ENCODE measurements at places on chromosomes 4 and X.
A peak's percentile ranks its signal among the peaks of the same experiment; 100 is the strongest.

- DNase-seq, result no peak
These were observed 11.1 kb downstream of the ITIH6 start for GRCh38 chrX:54786967-54787366.

DNA sequence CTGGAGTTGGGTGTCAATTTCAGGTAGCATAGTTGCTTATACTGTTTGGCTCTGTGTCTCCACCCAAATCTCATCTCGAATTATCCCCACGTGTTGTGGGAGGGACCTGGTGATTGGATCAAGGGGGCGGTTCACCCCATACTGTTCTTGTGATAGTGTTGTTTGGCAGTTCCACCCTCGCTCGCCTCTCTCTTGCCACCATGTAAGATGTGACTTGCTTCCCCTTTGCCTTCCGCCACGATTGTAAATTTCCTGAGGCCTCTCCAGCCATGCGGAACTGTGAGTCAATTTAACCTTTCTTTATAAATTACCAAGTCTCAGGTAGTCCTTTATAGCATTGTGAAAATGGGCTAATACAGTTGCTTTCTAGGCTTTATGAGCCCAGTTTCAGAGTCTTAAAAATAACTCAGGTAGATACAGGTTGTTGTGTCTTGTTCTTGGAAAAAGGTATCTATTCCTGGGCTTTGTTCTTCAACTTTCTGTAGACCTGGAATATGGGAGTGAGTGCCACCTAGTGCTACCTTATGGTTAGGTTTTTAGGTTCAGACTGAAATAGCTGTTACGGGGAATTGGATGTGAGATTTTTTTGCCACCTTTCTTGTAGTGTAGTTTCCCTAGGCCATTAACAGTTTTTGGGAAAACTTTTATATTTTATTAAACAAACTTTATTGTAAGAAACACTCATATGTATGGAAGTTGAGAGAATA lies 15.6 kb downstream of the PGK1 start:
- DNase-seq, result no peak

DNA sequence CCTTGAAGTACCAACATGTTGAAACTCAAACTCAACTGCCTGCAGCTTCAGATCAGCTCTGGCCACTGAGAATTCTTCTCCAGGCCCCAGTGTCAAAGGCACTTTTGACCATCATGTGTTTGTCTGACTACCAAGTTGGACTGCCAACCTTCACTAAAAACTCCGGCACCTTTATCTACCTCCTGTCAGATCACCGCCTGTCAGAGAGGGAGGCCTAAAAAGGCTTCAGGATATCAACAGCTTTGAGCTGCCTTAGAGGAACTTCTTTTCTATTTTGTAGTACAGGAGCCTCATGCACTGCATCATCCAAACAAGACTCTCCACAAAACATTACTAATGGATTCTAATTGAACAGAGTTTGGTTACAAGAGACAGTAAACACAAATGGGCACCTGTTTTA lies 2.8 kb downstream of the ACSL1 start:
- DNase-seq, result no peak

DNA sequence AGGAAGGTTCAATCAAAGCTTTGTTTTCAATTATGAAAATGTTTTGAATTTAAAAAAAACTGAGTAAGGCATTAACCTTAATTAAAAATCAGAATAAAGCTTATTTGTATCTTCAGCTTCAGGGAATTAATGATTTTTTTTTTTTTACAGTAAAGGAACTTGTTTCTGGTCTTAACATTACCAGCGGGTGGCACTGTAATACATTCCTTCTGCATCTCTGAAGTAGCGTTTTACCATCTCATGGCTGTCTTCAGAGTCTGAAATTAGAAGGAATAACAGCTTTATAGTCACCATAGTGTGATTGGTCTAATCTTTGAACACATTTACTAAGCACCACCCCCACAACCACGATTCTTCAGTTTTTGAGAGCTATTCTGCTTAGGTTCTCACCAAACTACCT lies 102.6 kb downstream of the IL1RAPL2 start:
- peak; percentile 38 for DNase-seq

- no peak for DNase-seq
These were observed 78.7 kb upstream of the ZNF518B start for GRCh38 chr4:10535912-10536311.

- DNase-seq, result peak; percentile 45
These were observed 726.6 kb downstream of the TRAM1L1 start for GRCh38 chr4:116358633-116359222.

- DNase-seq, result no peak
These were observed 975.2 kb downstream of the FSTL5 start for GRCh38 chr4:161188578-161188977.

GRCh38 chr4:25694466-25694865 lies 38.8 kb downstream of the SLC34A2 start:
- peak; percentile 62 for DNase-seq

DNA sequence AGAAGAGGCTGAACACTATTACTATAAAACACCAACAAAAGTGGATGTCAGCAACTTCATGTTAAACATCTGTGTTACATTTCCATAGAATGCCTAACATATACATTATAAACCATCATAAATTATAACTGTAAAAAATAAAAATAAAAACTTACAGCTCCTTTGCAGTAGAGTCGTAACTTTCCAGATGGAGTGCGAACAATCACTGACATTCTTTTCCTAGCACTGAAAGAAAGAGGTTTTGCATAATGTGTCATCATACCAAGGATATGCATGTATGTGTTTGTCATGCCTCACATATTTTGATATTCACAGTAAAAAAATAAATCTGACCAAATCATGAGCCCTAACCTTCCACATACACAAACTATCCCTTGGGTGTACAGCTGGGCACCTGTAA lies 113.1 kb downstream of the ATP8A1 start:
- no peak for DNase-seq

- peak; percentile 89 for DNase-seq
These were observed 203.1 kb downstream of the SLC7A11 start for GRCh38 chr4:138039010-138039409.

DNA sequence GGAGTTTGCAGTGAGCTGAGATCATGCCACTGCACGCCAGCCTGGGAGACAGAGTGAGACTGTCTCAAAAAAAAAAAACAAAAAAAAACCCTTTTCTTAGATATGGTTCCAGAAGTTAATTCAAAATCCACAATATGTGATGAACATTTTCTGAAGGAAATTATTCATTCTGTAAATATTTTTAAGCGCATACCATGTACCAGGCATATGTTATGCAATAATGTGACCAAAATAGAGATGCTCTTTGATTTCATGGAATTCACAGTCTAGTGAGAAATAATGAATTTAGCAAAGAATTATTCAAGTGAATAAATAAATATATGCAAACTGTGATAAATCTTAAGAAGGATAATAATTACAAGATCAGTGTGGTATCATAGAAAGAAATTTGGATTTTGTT lies 174.7 kb downstream of the GC start:
- DNase-seq, result peak; percentile 2

DNA sequence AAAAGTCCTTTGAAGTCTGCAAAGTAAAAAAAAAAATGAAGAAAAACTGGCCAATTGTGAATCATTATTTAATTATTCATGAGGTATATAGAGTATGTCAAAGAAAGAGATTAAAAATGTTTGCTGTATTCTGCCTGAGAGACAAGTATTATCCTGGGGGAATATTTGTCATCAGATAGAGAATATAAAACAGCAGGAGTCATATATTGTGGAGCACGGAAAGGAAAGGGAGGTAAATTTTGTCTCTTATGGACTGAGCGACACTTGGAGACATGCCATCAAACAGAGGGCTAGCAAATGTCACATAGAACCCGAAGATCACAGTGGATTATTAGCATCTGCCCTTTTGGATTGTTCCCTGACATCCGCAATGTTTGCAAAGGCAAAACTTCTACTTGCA lies 39.2 kb upstream of the FAT1 start:
- DNase-seq, result no peak

- DNase-seq, result peak; percentile 50
These were observed at the start of gene ZCCHC18 for GRCh38 chrX:104112326-104112951. ZCCHC18 (plus strand) TSS chrX:104112523; CDS start chrX:104114112, 1,589 bp downstream.

DNA sequence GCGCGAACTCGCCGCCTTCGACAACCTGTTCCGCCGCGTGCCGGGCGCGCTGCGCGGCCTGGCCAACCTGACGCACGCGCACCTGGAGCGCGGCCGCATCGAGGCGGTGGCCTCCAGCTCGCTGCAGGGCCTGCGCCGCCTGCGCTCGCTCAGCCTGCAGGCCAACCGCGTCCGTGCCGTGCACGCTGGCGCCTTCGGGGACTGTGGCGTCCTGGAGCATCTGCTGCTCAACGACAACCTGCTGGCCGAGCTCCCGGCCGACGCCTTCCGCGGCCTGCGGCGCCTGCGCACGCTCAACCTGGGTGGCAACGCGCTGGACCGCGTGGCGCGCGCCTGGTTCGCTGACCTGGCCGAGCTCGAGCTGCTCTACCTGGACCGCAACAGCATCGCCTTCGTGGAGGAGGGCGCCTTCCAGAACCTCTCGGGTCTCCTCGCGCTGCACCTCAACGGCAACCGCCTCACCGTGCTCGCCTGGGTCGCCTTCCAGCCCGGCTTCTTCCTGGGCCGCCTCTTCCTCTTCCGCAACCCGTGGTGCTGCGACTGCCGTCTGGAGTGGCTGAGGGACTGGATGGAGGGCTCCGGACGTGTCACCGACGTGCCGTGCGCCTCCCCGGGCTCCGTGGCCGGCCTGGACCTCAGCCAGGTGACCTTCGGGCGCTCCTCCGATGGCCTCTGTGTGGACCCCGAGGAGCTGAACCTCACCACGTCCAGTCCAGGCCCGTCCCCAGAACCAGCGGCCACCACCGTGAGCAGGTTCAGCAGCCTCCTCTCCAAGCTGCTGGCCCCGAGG lies 27.0 kb downstream of the NYX start:
- no peak for DNase-seq

GRCh38 chr4:41874398-41874797 lies 60.8 kb upstream of the TMEM33 start:
- no peak for DNase-seq

DNA sequence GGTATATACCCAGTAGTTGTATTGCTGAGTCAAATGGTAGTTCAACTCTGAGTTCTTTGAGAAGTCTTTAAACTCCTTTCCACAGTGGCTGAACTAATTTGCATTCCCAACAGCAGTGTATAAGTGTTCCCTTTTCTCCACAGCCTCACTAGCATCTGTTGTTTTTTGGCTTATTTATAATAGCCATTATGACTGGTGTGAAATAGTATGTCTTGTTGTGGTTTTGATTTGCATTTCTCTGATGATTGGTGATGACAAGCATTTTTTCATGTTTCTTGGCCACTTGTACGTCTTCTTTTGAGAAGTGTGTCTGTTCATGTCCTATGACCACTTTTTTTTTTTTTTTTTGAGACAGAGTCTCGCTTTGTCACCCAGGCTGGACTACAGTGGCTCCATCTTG lies 30.5 kb downstream of the GPR50 start:
- DNase-seq, result no peak

GRCh38 chr4:98720871-98721480 lies 62.6 kb upstream of the TSPAN5 start:
- DNase-seq, result peak; percentile 14

DNA sequence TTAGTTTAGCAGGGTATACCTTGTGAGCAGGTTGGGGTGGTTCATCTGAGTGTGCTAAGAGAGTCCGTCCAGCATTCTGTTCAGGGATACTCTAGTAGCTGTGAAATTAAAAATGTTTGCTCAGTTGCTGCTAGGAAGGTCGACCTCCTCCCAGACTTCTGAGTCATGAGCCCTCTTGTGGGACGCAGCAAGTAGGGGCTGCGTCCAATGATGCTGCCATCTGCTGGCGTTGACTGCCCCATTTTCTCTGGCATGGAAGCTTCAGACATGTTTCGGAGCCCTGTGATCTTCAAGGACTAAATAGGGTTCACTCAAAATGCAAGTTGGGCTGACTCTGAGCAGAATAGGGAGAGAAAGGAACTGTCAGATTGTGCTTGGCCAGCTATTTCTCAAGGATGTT lies 201.0 kb upstream of the ARSJ start:
- peak; percentile 91 for DNase-seq

GRCh38 chr4:141810038-141810711 lies 173.8 kb downstream of the IL15 start:
- no peak for DNase-seq

DNA sequence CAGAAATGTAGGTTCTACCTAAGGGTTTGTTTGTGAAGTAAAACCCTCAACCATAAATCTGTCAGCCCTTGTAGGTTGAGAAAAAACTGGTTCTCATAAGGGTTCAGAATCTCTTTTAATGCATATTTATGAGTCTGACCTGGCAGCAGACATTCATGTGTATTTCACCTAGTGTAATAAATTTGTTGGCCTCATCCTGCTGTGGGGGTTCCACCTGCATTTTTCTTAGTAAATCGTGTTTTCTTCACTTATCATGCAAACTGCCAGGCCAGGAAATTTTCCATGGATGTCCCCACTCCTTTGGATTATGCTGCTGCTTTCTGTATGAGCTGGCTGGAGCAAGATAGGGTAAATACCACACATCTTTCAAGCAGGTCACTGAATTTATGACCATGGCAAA lies 42.4 kb downstream of the KLHL13 start:
- DNase-seq, result no peak

DNA sequence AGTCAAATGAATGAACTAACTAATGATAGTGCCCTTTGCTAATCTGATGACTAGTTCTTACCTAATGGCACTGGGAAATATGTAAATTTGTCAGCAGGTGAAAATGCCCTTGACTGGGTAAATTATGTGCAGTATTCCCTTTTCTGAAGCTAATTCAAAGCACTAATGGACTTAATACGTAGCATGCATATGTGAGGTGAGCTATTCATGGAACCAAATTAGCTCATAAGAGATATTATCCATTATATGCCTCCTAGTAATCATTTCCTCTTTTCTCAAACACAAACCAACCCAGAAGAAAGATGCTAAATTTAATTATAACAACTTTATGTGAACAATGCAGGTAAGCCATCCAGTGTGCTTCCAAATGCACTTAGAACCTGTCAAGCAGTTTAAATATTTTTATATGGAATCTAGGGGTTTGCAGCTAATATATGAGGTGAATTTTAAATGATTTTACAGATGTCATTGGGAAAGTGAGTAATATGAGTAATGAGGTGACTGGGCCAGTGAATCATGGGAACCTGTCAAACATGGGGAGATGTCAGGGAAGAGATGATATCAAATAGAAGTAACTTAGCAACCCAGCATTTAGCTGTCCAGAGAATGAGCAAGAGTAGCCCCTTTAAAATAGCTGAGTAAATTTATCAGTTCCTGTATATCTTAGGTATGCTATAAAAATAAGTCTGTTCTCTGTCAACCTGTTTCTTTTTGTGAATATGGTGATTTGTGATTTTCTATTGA lies 315.0 kb downstream of the AFF2 start:
- no peak for DNase-seq

DNA sequence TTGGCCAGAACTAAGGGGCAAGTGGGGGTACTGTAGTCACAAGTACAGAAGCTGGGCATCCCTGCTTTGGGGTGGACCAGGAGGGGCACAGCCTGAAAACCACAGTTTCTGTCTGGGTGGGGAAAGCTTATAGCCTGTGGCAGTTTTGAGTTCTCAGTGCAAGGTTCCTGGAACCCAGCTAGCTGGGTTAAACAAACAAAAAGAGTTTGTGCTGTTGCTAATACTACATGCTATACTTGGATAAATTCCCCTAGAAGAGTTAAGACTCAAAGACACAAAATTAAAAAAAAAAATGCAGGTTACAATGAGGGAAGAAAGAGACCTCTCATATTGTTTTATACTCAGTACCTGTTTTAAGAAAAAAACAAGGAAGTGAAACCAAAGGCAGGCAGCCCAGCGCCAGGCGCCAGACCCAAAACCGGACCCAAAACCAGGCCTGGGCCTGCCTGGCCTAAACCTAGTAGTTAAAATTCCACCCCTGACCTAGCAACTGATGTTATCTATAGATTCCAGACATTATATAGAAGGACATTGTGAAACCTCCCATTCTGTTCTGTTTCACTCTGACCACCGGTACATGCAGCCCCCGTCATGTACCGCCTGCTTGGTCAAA lies 50.8 kb downstream of the SLC2A9 start:
- no peak for DNase-seq
